ENCODE measurements at places on chromosomes 3 and 15. TPM values are rescaled to one million over a fixed set of nuclear protein-coding genes. Genes with fewer than 3 reads are reported as not detected.

Gene ACP3
- total RNA-seq, result 0.57 TPM

Gene GOLGA8T
- not detected for total RNA-seq

Gene CIDEC
- 0.26 TPM for total RNA-seq

Gene GOLGA8F
- not detected for total RNA-seq

Gene PPARG
- total RNA-seq, result 1.6 TPM

Gene CLDN11
- not detected for total RNA-seq

Gene KCNMB2
- total RNA-seq, result 0.36 TPM

Gene ADAMTSL3
- total RNA-seq, result 0.05 TPM

Gene SLC33A1
- 31.6 TPM for total RNA-seq

DNA sequence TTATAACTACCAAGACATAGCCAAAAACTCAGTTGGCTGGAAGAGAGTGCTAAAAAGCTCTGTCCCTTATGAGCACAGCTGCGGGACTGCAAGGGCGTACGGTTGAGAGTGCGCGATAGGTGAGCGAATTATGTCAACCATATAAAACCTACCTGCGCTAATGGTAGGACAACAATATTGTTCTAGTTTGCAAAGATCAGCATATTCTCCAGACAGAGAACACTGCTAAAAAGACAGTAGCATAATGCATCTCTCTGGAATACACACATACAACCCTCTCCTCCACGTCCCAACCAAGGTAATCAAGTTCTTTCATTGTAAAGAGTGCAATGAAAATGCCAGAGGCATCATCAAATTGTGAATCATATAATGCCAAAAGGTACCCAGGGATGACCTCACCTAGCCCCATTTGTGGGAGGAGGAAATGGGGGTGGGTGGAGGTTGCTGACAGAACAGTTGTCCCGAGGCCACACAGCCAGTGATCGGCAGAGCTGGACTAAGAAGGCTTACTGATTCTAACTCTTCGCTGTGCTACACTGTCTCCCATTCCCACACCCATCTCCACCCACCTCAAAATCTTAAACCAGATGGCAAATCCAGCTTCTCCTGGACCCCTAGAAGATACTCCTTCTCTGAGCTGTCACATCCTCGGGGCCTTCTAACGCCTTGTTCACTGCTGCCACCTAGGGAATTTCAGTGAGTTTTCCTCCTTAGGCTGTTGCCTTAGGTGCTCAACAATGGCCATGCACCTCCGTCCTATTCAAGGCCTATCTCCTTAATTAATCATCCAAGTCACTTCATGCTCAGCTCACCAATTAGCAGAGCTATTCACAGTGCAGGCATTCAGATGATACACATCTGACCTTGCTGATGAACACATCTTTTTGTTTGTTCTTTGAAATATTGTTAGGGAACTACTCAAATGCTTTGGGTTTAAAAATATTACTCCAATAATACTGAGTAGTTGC, 60.7 kb downstream of the RPL22L1 start:
- peak; percentile 83 for DNase-seq

DNA sequence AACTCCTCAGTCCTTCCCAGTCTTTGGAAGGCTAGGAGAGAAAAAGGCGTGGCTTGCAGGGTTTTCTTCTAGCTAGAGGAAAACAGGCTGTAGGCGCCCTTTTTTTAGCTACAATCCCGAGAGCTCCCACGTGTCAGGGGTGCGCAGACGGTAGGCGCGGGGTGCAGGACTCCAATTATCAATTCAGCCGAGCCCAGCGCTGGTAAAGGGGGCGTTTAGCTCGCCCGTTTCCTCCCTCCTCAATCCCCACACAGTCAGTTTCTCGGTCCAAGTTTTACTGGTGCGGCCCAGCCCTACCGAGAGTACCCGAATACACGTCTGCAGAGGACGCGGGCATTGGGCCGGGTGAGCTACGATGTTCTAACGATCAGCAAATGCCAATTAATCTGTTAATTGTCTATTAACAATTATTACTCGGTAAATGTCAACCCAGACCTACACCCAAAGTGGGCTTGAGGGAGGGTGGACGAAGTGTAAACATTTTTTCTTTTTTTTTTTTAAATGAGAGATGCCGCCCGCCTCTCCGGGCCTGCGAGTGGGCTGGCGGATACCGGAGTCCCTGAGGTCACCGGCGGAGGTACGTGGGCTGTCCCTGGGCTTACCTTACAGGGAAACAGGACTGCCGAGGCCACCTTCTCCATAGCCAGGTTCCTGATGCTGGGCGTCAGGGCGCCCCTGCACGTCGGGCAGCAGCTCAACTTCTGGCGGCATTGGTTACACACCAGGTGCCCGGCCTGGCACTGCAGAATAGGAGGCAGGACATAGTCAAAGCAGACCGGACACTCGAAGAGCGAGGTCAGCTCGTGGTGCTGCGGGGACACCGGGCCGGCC, 923 bp downstream of the SIAH2 start:
- peak; percentile 72 for DNase-seq

- no peak for DNase-seq
Measured at GRCh38 chr3:141537856-141538255, 51.0 kb downstream of the RASA2 start.

GRCh38 chr3:175287361-175287963, 428.3 kb downstream of the NAALADL2 start:
- DNase-seq, result no peak

DNA sequence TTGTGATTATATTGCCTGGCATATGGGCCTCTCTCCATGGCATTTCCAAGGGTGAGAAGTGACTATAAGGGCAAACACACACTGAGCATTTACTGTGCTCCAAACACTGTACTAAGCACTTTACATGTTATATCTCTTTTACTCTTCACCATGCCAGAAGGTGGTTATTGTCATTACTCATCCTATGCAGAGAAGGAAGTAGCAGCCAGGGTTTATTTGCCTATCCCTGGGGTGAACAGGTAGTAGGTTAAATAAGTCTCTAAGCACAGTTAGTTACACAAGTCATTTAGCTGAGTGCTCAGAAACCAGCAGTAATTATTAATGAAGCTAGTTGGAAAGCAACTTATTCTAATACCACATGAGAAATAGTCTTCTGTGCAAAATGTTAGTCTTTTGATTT, 109.9 kb upstream of the SYNPR start:
- no peak for DNase-seq

- peak; percentile 49 for DNase-seq
Measured at GRCh38 chr3:102235679-102236078, 199.1 kb upstream of the ZPLD1 start.

DNA sequence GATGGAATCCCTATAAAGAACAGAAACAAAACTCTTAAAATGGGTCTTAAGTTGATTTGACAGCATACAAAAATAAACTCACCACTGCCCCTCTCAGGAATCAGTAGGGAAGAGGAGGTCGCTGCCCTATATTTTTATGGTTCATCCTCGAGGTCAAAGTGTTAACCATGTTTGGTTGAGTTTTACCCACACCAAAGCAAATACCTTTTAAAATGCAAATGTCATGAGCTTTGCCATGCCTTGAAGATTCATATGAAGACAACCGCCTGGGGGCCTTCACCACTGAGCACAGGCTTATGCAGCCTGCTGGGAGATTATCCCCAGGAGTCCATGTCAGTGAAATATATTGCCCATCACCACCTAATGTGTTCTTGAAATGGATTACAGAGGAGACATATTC, 66.1 kb downstream of the GLB1 start:
- DNase-seq, result no peak

DNA sequence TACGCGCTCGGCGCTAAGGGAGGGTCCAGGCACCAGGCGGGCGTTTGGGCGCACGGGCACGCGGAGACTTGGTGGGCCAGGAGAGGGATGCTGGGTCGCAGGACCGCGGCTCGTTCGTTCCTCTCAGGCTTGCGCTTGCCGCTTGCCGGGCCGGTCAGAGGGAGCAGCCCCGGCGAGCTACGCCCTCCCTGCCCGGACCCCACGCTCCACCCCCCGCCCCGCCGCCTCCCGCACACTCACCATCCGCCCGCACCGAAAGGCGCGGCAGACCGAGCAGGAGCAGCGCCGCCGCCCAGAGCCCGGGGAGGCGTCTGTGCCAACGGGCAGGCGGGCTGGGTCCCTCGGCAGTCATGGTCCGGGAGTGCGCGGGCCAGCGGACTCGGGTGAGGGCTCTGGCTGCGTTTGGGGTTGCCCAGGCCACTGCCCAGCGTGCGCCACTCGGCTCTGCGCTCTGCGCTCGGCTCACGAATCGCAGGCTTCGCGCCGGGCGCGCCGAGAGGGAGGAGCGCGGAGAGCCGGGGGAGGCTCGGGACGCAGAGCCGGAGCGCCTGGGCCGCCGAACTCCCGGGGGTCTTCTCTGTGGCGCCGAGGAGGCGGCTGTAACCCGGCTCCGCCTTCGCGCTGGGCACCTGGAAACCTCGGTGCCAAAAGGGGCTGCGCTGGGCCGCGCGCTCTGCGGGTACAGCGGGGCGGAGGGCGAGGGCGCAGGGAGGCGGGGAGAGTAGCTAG, at the start of gene SUSD5:
SUSD5 (minus strand) TSS at position 365 of the 729 bp plus-strand sequence; CDS start at position 352, 13 bp downstream.
- DNase-seq, result peak; percentile 74

DNA sequence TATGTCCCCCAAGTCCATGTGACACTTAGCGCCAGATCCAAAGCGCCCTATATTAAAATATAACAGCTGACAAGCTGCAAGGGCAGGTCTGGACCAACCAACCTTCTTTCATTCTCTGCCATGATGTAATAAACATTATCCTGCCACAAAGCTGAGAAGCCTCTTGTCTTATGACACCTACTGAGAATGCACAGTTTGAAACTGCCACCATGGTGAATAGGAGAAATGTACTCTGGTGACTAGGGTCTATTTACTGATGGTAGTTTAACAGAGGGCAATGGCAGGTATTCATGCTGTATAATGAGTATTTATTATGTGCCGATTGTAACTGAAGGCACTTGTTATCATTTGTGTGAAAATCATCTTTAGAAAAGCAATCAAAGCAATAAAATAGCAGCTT, 634.0 kb downstream of the OTOL1 start:
- DNase-seq, result no peak

- no peak for DNase-seq
Measured at GRCh38 chr15:100688549-100689120, 86.2 kb downstream of the ASB7 start.

GRCh38 chr3:181707980-181708379, 3.7 kb upstream of the SOX2 start:
- DNase-seq, result no peak

DNA sequence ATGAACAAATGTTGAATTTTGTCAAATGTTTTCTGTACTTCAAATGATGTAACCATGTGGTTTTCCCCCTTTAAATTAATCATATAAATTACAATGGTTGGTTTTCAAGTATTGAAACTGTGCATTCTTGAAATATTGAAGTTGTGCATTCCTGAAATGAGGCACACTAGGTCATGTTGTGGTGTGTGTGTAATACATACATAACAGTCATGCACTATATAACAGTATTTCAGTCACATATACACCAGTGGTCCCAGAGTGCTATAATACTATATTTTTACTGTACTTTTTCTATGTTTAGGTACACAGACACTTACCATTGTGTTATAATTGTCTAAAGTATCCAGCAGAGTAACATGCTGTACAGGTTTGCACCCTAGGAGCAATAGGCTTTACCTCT, 11.0 kb upstream of the IQCF5 start:
- no peak for DNase-seq

DNA sequence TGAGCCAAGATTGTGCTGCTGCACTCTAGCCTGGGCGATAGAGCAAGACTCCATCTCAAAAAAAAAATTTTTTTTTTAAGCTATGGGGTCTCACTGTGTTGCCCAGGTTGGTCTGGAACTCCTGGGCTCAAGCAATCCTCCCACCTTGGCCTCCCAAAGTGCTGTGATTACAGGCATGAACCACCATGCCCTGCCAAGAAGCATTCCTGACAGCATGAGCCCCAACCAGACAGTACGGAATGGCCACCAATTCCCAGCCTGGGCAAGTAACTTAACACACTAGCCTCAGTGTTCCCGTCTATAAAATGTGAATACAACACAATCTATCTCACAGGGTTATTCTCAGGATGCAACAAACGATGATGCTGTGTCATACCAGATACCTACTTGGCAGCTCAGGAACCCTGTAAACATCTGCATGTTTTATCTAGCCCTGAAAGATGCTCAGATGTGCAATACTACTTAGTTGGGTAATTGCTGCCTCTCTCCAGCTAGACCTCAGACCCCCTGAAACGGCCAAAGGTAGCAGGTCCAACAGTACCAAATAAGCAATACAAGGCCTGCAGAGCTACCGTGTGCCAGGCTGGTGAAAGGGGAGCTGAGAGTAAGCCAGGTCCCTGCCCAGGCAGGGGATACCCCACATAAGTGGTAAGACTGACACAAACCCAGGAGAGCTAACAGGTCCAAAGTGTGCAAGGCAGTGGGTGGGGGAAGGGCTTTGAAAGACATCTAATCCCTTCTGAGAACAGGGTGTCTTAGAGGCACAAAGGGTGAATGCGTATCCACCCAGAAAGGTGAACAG, 1.9 kb downstream of the TKT start:
- no peak for DNase-seq

DNA sequence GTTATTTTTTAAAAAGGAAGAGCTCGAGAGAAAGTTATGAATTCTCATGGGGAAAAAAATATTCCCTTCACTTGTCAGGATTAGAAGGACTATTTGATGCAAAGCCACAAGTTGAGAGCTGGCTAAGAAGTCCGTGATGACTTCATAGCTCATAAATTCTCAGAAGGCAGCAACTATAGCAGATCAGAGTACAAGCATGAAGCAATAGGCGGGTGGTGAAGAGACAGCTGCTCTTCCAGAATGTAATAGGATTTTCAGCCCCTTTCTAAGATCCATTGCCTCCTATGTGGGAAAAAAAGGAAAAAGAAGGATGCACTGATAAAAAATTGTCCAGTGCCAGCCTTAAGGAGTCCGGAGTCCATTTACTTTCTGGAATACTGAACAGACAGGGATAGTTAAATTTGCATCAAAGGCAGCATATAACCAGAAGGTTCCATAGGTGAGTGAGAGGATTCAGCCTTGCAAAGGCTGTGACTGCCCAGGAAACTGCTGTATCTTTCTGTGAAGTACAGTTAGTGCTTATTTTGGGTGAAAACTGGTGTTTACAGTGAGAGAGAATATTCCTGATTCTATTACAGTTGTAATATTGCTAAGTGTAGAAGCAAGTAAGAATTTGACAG, 929.5 kb upstream of the ALCAM start:
- peak; percentile 87 for DNase-seq

- no peak for DNase-seq
Measured at GRCh38 chr15:38455092-38455491, 1.2 kb downstream of the FAM98B start.

DNA sequence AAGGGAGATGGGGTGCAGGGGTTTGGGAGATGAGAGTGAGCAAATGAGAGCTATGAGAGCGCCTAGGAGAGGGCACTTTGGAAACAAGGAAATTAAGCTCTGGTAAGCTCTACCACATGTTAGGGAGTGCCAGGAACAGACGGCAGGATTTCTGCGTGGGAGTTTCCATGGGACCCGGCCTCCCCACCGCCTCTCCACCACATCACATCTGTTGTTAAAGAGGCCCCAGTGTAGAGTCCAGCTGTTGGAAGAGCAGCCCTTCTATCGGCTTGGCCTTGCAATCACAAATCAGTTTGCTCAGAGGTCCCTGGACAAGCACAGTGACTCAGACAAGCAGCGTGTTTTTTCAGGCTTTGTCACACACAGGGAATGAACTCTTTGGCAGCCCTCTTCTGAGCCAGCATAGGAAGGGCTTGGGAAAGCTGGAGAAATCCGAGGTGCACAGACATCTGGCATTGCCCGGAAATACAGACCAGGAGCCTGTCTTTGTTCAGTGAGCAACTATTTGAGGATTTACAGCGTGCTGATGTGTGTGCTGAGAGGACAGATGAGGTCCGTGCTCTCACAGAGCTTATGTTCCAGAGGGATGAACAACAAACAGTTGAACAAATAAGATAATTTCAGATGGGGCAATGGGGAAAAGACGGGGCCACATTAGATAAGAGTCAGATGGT, 370.6 kb upstream of the PROK2 start:
- DNase-seq, result peak; percentile 95

GRCh38 chr3:50163572-50164455, 8.7 kb downstream of the SEMA3F start:
- DNase-seq, result peak; percentile 56

- peak; percentile 72 for DNase-seq
Measured at GRCh38 chr3:101828691-101829436, 20.4 kb upstream of the NFKBIZ start.
